ENCODE measurements at places on chromosomes 4 and X. TPM values are rescaled to one million over a fixed set of nuclear protein-coding genes. Genes with fewer than 3 reads are reported as not detected.

GRCh38 chr4:152460488-152460887, 75.4 kb downstream of the FBXW7 start:
- DNase-seq, result no peak

DNA sequence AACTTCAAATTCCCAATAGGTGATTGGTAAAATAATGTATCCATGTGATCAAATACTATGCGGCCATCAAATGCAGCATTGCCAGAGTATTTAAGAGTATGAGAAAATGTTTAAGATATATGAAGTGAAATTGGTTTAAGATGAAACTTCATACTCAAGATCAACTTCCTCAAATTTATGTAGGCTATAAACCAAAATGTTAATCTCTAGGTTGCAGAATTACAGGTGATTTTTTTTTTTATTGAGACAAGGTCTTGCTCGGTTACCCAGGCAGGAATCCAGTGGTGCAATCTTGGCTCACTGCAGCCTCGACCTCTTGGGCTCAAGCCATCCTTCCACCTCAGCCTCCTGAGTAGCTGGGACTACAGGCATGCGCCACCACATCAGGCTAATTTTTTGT, 25.3 kb downstream of the ACSL4 start:
- no peak for DNase-seq

DNA sequence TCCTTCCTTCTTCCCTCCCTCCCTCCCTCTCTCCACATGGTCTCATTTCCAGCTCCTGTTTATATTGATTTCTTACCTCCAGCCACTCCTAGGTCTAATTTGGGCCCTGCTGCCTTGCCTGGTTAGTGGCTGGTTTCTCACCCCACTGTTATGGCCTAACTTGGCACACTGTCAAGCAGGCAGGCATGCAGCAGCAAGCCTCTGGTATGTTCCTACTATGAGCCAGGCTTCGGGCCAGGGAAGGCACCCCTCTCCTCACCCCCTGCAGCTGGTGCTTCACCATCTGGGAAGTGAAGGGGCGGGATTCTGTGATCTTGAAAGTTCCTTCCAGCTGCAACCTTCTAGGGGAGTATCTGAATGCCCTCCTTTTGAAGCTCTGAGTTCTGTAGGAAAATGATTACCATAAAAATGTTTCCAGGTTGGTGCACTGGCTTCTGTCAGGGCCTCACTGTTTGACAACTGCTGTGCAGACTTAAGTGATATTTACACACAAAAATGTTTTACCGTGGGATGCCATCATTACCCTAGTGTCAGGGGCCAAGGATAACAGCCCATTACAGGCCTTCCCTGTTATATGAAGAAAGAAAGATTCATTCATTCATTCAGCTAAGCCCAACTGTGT, 10.1 kb upstream of the VMA21 start:
- DNase-seq, result no peak

DNA sequence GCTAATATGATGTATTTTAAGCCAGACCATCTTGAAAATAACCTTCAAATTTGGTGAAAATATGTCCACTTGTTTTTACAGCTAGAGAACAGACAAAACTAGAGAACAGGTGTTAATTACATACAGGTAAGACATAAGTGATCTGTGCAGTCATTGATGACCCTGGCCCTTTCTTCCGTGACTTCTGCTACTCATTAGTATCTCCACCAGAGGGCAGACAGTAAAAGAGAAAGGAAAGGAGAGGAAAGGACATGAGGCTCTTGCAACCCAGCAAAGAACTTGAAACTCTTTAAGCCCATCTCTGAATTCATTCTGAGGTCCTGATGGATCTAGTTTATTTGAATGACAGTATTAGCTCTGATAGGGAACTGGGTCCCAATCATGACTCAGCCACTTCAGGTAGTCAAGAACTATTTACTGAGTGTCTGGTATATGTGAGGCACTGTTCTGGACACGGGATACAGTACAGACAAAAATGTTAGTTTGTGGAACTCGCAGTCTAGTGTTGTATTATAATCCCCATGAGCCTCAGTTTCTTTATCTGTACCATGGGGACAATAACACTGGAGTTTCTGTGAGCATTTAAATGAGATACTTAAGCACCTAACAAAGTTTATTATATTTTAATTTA, 121.0 kb upstream of the TEX13D start:
- DNase-seq, result no peak

GRCh38 chrX:43868791-43869190, 13.5 kb downstream of the MAOB start:
- no peak for DNase-seq

- no peak for DNase-seq
Measured at GRCh38 chr4:53194727-53195126, 171.1 kb downstream of the SCFD2 start.

DNA sequence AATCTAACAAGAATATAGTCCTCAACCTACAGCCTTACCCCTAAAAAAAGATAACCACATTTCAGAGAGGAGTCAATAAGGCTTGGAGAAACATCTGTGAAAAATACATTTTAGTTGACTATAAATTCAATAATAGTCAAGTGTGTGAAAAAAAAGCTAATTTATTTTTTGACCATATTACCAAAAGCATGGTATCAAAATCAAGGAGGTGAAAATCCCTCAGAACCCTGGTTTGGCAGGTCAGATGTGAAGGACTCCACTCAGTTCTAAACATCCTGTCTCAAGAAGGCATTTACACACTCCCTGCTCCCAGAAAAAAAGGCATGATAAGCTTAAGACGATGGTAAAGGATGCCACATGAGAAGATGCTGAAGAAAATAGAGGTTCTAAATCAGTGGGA, 745.1 kb upstream of the TENM3 start:
- DNase-seq, result no peak

GRCh38 chr4:117641519-117641918, 392.8 kb upstream of the NDST3 start:
- no peak for DNase-seq

DNA sequence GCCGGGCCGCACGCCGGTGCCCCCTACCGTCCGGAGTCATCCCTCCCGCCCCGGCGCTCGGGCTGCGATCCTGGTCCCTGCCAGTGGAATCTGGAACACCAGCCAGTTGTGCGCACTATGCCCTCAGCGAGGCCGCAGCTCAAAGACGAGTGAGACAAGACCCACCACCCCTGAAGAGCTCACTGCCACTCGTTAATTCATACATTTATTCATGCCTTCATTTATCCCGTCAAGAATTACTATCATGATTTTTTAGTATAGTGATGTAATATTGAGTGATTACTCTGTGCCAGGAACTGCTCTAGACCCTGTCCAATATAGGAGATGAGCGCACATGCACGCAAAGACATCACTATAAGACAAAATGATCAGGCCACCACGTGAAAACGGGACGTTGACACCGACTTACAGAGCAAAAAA, 247 bp upstream of the PPA2 start:
- peak; percentile 45 for DNase-seq

DNA sequence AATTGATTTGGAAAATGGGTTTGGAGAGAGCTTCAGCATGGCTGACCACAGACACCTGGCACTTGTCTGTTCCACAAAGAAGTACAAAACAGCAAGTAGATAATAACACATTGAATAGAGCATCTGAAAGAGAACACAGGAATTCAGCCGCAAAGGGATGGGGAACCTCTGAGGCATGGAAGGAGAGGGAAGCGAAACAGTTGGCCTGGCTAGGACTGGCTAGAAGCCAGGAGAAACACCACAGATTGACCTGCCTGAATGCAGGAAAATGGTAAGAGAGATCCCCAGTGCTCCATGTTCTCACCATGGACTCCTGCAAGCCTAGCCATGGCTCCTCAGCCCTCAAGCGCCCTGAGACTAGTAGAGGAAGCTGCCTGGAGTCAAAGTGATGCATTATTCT, 169.7 kb upstream of the SH3RF1 start:
- no peak for DNase-seq

DNA sequence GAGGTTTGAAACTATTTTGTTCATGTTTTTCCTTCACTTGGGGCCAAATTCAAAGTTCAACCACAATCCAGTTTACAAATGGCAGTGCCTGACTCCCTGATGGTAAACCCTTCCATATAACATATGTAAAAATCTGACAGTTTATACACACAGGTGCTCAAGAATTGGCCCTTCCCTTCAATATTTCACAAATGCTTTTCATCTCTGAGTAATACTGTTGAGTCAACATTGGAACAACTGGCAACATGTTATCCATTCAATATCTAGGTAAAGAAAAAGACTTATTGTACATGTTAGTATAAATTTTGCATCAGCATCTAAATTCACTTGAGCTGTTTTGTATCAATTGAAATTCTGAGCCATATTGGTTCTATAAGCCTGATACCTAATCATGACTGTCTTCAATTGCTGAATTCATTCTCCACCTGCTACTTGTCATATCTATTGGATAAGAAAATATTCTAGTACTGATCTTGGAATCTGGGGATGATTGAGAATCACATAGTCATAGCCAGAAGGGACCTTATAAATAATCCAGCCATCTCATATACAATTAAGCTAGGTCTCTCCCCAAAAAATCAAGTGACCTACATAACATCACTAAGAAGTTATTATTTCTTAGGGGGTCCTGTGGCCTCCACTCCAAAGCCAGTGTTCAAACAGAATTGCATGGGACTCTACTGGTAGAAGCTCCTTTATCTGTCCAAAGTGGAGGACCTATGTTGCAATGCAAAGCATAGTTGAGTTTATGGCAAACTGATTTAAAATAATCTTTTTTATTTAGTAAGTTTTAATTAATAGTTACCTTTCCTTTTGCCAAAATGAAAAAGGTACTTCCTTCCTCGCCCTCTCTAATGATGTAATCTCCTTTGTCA, 61.9 kb downstream of the PRKG2 start:
- DNase-seq, result no peak

DNA sequence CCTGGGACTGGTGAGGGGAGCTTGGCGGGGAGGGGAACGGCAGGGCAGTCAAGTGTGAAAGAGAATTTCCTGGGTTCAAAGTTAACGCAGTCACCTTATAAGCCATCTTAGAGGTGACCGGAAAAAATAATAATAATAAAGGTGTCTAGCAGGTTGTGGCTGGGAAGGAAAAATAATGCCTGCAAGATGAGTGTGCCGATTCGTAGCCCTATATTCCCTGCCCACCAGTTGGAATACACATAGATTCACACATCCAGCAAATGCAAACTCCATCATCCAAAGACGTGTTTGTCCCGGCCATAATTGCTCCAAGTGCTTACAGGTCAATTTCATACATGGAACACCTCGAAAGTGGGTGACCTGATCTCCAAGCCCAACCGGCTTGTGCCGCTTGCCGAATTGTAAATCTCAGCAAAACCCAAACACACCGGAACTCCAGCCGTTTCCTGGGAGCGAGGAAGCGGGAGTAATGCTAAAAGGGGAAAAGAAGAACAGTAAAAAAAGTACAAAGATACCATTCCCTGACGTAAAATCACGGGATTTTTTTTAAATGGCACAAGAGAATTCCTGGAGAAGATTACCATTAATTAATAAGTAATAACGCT, 1.3 kb upstream of the FAT1 start:
- DNase-seq, result no peak

- DNase-seq, result no peak
Measured at GRCh38 chr4:76488888-76489685, 54.1 kb downstream of the SHROOM3 start.

DNA sequence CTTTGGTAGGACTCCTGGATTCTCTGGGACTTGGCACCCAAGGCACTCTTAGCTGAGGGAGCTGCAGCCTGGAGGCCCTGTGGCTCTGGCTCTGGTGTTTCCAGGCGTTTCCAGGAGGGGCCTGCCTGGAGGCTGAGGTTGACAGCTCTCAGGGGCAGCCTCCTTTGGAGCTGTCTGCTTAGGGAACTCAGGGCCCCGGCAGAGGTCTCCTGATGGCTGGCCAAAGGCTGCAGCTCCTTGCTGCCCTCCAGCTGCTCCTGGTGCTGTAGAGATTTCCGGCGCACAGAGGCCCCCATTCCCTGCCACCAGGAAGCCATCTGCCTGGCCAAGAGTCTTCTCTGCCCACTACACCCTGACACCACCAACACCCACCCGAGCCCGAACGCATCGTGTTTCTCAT, 25.3 kb upstream of the ARHGEF38 start:
- DNase-seq, result no peak

GRCh38 chrX:70026112-70026850, 23.5 kb downstream of the AWAT2 start:
- DNase-seq, result no peak

DNA sequence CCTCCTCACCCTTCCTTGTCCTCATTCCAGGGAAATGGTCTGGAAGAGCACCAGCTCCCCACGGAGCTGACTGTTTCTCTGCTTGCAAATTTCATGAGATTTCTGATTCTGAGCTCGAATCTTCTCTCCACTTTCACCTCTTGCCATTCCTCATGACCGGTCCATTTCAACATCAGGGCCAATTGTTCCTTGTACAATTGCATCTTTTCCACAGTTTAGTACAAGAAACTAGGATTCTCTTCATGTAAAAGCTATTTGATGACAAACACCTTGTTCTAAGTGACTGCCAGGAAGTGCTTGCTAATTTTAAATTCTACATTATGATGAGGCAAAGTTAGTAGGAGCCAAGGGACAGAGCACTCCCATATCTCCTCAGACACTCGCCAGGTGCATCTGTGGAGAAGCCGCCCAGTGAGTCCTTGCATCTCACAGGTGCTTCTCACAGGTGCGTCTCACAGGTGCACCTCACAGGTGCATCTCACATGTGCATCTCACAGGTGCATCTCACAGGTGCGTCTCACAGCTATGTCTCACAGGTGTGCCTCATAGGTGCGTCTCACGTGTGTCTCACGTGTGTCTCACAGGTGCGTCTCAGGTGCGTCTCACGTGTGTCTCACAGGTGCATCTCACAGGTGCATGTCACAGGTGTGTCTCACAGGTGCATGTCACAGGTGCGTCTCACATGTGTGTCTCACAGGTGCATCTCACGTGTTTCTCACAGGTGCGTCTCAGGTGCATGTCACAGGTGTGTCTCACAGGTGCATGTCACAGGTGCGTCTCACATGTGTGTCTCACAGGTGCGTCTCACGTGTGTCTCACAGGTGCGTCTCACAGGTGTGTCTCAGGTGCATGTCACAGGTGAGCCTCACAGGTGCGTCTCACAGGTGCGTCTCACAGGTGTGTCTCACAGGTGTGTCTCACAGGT, 3.0 kb upstream of the PDE6B start:
- no peak for DNase-seq

DNA sequence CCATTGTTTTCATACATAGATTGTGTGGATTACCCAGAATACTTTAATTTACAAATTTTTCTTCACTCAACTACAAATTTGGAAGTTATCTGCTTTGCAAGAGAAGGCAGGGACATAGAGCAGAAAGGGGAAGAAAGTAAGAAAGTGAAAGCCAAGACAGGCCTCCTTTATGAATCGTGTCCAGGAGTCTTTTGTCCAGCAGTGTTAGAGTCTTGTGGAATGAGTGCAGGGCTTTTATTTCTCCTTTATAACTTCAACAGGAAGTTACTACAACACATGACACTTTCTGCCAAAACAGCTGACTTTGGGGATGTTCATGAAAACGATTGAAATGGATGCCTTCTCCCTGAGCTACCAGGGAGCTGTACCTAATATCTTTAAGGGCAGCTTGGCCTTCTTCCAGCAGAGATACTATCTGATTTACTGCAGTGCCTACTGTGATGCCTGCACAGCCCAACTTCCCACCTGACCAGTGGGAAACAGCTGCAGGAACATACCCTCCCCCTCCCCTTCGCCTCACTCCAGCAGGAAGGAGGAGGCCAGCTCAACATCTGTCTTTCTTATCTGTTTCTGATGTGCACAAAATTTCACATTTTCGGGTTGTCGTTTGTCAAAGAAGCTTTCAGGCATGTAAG, 557.7 kb upstream of the SLIT2 start:
- DNase-seq, result no peak

- no peak for DNase-seq
Measured at GRCh38 chr4:19438233-19438632, 813.5 kb upstream of the SLIT2 start.

Gene FHIP1A
- 4.9 TPM for total RNA-seq

Gene PCYT1B
- under 0.01 TPM for total RNA-seq

Gene RNF212
- 2.4 TPM for total RNA-seq

Gene TENM3
- total RNA-seq, result 8.0 TPM

Gene PDLIM5
- 275 TPM for total RNA-seq

Gene FAM9C
- total RNA-seq, result not detected

Gene PLXNB3
- 52.2 TPM for total RNA-seq

Data from thoracic aorta (tissue), 2 donors.